CD4-positive, alpha-beta memory T cell (primary cell): ENCODE measurements at places on chromosomes 4 and X. TPM values are rescaled to one million over a fixed set of nuclear protein-coding genes. Genes with fewer than 3 reads are reported as not detected.
A peak's percentile ranks its signal among the peaks of the same experiment; 100 is the strongest.

Gene TMEM35A
- not detected for polyA plus RNA-seq

Gene GAGE12H
- polyA plus RNA-seq: not detected

Gene TCEAL5
- polyA plus RNA-seq: not detected

Gene PRDM5
- 0.24 TPM for polyA plus RNA-seq

DNA sequence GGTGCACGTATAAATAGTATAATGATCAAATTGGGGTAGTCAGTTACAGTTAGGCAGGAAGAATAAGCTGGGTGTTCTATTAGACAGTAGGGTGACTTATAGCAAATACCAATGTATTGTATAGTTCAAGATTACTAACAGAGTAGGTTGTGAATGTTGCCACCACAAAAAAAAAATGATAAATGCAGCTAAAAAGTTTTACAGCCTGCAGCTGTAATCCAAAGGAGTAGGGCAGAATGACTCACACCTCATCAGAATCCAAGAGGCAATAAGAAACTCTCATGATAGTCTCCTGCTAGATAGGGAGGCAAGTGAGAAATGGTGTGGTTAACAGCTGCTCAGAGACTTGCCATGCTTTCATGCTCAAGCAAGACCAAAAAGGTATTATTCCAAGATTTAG lies 19.6 kb upstream of the TCEAL4 start:
- DNase-seq: no peak

- no peak for DNase-seq
These were observed 12.0 kb downstream of the BST1 start for GRCh38 chr4:15714646-15715435.

GRCh38 chrX:38727668-38728067 lies 73.6 kb upstream of the MID1IP1 start:
- no peak for DNase-seq

GRCh38 chr4:140090215-140090731 lies 63.7 kb downstream of the MAML3 start:
- DNase-seq: no peak

DNA sequence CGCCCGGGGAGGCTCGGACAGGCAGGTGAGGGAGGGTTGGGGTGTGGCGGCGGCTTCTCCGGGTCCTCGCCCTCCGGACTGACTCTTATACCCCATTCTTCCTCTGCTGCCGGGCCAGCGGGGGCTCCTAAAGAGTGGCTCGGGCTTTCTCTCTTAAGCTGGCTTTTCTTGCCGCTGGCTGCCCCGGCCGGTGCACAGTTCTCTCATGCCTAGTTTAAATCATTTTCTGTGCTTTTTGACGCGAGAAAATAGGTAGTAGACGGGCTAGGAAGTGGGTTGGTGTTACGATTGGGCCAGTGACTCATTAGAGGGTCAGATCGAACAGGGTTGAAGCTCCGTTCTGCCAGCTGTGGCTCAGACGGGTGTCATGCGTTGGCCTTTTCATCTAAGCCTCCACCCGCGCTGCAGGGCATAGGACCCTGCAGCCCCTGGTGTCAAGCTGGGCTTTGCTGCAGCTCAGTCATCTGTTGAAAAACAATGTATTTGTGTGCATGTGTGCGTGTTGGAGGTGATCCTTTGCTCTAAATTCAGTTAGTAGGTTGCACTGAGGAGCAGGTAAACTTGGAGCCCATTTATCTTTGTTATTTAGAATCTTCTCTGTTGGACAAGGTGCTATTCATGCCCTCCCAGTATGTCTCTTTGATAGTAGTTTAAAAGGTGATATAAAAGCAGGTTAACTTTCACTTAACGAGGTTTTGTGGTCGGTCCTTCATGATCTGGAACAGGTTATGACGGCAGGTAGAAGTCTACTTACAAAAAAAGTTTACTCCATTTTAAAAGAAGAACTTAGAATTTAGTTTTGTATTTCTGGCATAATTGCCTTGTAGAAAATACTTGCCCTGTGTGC lies 802 bp downstream of the BMP2K start:
- DNase-seq: peak; percentile 67
